ENCODE measurements at places on chromosomes 7 and 10.

GRCh38 chr10:117345143-117345542 lies 30.1 kb downstream of the PDZD8 start:
- DNase-seq, result no peak

DNA sequence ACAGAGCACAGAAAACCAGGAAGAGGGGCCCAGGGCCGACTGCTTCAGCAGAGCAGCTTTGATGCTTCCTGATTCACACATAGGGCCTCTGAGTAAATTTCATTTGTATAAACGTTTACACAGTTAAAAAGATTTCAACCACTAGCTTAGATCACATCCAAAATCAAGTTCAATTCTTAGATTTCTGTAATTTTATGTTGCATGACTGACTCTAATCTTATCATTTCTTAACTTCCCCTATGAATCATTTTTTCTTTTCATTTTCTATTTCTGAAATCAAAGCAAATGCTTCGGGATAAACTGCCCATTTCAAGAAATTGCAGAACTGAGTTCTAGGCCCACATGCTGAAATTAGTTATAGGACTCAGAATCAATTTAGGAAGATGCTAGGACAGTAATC lies 224.7 kb downstream of the INHBA start:
- DNase-seq, result no peak

DNA sequence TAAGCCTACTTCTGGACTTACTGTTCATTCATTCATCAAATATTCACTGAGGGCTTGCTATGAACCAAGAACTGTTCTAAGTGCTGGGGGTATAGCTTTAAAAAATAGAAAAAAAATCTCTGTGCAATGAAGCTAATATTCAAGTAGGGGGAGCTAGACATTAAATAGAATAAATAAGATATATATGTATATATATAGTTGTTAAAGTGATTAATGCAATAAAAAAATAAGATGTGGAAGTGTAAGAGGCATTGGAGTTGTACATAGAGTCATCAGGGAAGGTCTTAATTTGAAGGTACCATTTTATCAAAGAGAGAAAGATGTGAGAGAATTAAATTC lies 181.2 kb upstream of the AGR3 start:
- no peak for DNase-seq

DNA sequence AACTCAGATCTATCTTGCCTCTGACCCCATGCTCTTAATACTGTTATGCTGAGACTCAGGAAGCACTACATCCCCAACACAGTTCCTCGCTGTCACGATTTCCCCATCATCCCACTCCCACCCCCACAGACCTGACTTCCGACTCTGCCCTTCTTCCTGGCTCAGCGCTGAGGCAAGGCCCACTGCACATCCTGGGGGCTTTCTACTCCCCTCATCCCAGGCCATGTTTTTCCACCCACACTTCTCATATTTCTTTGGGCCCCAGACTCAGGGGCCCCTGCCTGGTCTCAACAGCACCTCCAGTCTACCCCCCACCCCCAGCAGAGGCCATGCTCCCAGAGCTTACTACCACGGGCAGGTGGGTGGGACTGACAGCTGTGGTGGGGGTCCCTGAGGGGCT lies 7.7 kb upstream of the NDST2 start:
- DNase-seq, result no peak

GRCh38 chr7:127928852-127929251 lies 102.4 kb downstream of the LRRC4 start:
- no peak for DNase-seq

GRCh38 chr7:38506756-38507155 lies 124.4 kb downstream of the AMPH start:
- DNase-seq, result no peak

DNA sequence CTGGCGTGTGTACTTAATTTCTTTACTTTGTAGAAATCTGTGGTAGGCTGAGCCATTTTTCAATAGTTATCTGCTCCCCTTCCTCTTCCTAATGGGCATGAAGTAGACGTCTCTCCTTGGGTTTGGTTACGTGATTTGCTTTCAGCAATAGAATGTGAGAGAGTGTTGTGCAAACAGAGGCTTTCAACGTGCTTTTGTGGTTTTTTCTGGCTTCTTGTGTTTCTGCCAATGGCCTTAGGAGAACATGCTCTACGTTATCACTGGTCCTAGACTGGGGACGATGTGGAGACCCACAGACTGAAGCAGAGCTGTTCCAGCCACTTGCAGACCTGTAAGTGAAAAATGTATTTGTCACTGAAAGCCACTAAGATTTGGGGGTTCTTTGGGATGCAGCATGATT lies 107.2 kb upstream of the NPTX2 start:
- DNase-seq, result no peak

- DNase-seq, result no peak
These were observed 1.3 kb downstream of the CNNM1 start for GRCh38 chr10:99330347-99330924.

- no peak for DNase-seq
These were observed 4.8 kb upstream of the ANK3 start for GRCh38 chr10:60394446-60394845.

DNA sequence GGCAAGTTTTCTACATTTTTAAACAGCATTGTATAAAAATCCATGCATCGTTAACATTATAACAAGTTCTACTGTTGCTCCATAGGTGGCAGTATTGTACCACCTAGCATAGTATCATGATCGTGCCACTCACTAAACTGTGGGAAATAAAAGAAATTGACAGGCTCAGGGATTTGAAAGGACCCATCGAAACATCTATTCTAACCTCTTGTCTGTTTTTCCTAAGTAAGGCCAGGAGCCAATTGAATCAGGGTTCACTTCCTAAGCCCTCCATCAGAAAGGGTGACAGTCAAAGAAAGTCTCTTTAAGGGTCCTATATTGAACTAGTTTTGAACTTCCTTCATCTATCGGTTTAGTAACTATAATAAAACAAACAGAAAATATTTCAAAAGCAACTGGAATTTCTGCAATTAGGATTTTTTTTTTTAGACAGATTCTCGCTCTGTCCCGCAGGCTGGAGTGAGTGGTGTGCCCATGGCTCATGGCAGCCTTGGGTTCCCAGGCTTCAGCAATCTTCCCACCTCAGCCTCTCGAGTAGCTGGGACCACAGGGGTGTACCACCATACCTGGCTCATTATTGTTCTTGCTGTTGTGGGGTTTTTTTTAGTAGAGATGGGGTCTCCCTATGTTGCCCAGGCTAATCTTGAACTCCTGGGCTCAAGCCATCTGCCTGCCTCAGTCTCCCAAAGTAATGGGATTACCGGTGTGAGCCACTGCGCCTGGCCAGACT lies 9.4 kb downstream of the HACD1 start:
- no peak for DNase-seq

DNA sequence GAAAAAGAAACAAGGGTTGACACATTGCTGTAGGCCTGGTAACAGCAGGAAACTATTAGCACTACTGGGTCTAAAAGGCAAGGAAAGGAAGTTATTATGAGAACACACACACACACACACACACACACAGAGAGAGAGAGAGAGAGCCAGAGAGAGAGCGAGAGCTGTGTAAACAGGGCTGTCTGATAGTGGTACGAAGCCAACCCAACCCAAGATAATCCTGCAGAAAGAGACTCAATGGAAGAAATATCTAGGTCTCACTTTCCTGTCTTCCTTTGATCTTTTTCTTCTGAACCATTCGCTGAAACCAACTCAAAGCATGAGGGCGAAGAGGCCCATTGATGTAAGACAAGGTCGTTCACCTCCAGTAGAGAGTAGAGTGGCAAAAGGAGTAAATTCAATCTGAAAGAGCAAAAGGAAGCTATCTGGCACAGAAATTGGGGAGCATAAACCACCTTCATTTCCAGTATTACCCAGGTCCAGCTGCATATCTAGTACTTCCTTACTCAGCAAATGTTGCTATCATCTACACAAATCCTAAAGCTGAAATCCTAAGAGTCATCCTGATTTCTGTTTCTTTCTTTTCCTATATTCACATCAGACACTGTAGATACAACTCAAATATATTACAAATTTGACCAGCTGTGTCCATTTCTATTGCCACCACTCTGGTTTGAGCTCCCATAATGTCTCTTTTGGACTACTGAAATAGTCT lies 110.2 kb downstream of the TMEM26 start:
- no peak for DNase-seq

- no peak for DNase-seq
These were observed 8.5 kb downstream of the CACUL1 start for GRCh38 chr10:118746246-118746645.

DNA sequence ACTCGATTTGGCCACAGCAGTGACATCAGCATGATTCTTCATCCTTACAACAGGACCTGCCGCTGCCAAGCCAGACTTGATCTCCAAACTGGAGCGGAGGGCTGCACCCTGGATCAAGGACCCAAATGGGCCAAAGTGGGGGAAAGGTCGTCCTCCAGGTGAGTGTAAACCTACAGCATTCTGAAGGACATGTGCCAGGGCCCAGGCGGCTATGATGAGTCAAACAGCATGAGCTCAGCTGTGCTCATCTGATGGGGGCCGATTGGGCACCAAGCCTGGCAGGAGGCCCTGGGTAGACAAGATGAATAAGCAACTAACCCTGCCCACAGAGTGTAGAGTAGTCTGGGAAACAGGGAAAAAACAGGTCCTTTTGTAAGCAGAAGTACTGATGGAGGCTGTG lies 14.4 kb upstream of the ATP6V0E2 start:
- DNase-seq, result no peak

- no peak for DNase-seq
These were observed 1.1 kb upstream of the HPSE2 start for GRCh38 chr10:99236627-99237309.

DNA sequence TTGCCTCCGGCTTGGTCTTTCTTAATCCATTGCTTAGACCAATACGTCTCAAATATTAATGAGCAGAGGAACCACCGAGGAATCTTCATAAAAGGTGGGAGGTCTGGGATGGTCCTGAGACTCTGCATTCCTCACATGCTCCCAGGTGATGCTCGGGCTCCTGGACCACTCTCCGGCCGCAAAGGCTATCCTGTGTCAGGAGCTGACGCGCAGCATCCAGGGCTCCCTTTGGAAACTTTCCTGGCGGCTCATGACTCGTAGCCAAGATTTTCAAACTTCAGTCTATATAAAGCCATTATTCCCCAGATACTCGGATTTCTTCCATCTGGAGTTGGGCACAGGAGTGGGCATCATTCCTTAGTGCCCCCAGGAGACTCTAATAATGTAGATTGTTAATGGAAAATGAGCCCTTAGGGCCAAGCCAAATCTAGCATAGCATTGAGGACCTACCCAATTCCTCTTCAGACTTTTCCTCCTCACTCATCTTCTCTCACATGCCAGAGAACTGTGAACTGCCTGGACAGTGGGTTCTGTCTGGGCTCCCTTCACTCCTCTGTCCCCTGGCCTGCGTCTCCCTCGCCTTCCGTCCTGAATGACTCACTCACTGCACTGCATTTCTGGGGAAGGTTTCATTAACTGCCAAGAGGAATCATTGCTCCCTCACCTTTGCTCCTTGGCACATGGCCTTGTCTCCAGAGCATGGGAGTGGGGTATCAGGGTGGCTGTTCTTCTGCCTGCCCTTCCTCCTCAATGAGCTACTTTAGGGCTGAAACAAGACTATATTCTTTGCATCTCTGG lies 89.3 kb downstream of the MKI67 start:
- DNase-seq, result no peak

DNA sequence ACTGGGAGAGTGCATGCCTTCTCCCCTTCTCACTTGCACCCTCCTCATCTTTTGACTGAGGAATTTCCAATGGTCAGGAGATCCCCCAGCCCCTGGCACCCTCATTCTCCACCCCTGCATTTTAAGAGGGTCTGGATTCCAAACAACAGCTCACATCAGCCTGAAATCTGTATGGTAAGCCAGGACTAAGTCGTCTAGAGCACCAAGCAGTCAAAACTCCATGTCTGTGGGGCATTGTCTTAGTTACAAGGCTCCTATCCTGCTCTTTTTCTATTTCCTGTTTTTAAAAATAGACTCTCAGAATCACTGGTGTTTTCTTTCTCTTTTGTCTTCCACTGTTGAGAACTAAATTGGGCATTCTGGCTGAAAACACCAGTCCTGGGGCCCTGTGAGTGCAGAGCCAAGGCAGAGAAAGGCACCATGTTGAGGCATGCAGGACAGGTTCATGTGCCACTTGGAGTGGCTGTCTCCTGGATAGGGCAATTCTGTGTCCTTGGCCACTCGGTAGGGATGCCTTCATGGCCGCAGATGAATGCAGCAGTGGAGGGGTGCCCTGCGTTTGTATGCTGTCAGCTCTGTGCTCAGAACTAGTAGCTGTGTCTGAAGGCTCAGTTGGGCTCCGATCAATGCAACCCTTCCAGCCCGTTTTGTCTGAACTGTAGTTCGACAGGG lies 216.6 kb upstream of the YAE1 start:
- no peak for DNase-seq

- no peak for DNase-seq
These were observed 2.3 kb upstream of the SMIM30 start for GRCh38 chr7:113120647-113121046.

DNA sequence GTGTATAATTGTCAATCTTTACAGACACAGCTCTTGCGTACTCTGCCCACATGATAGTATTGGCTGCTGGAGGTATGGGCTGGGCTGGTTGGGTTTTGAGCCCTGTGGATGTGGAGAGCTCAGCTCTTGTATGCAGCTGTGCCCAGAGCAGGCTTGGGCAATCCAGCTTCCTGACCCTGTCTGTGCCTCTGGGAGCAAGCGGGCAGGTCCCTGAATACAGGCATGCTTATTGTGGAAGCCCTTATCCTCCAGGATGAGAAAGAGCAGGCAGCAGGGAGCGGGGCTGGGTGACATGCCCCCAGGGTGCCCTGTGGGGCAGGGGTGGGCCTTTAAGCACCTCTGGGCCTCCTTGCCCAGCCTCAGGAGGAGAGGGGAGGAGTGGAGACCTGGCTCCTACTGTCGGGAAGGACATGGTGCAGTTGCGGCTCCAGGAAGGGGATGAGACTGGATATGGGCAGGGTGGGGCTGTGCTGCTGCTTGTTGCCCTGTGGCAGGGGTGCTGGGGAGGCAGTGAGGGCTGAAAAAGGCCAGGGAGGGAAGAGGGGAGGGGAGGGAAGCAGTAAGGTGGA lies 32.7 kb upstream of the SH2D4B start:
- DNase-seq, result no peak

DNA sequence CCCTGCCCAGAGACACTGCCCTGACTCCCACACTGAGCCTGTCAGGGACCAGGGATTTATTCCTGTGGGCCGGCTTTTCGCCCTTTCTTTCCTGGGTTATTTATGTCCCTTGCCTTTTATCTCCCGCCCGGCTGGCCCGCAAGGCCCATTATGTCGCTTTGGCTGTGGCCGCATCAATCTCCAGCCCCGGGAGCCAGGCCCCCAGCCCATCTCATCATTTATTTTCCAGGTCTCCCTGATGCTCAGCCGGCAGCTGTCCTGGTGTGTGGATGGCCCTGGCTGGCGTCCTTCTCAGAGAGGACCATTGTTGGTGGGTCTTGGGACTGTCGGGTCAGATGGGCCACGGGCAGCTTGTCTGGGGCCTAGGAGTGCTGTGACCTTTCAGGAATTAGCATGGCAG lies 82.3 kb downstream of the FAM241B start:
- DNase-seq, result no peak

DNA sequence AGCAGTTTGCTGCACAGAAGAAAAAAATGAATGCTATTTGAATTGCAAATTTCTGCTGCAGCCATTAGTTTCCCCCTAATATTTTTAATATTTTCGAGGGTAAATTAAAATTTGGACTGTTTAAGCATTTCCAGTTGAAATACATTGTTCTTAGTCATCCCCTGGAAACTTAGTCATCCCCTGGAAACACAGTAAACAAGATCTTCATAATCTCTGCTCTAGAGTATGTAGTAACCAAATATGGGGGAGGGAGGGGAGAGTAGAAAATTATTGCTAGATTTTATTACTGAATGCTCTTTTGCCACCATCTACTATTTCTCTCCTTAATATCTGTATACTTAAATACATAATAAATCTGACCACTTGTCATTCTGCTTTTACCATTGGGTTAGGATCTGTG lies 1053.3 kb downstream of the SORCS1 start:
- no peak for DNase-seq
